ENCODE measurements at places on chromosomes 1 and 21. TPM values are rescaled to one million over a fixed set of nuclear protein-coding genes. Genes with fewer than 3 reads are reported as not detected.
A peak's percentile ranks its signal among the peaks of the same experiment; 100 is the strongest.

DNA sequence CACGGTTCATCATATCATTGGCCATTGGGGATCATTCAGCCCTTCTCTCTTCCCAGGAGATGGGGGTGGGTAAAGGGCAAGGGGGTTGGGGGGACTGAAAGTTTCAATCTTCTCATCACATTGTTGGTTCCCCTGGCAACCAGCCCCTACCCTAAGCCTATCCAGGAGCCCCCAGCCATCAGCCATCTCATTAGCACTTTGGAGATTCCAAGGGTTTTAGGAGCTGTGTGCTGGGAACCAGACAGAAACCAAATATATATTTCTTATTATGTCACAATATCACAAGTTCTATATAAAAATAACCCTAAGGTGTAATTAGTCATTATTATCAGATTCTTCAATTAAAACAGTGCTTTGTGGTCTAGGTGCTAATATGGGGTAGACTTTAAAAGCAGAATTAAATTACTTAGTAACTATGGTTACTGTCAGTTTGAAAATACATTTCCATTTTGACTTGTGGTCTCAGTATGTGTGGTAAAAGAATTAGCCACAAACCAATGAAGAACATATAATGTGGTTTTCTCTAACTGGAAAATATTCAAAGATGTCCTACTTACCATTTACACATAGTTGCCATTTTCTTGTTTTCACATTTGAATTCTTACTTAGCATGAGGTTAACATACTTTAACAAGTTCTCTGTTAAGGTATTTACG is 28.1 kb downstream of the IL23R start:
- DNase-seq: no peak

- no peak for DNase-seq
These were observed 104.2 kb downstream of the ATP5PO start for GRCh38 chr21:33811167-33812010.

GRCh38 chr1:193614817-193615216 is 428.4 kb upstream of the B3GALT2 start:
- DNase-seq: peak; percentile 46

The LRRC8D gene
- total RNA-seq: 21.8 TPM

GRCh38 chr1:6239950-6240768 is 3.8 kb upstream of the HES3 start:
- DNase-seq: no peak

DNA sequence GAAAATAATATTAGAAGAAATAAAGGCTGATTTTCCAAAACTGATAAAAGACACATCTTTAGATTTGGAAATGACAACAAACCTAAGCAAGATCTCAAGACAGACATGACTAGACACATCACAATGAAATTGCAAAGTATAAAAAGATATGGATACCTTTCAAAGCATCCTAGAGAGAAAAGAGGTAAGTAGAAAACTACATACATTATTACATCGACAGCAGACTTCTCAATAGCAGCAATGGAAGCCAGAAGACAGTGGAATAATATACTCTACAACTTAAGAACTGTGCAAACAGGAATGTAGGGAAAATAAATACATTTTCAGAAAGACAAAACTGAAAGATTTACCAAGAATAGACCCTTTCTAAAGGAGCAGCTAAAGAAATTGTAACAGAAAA is 50.2 kb downstream of the DENND1B start:
- DNase-seq: peak; percentile 3

The TNFRSF8 gene
- not detected for total RNA-seq

DNA sequence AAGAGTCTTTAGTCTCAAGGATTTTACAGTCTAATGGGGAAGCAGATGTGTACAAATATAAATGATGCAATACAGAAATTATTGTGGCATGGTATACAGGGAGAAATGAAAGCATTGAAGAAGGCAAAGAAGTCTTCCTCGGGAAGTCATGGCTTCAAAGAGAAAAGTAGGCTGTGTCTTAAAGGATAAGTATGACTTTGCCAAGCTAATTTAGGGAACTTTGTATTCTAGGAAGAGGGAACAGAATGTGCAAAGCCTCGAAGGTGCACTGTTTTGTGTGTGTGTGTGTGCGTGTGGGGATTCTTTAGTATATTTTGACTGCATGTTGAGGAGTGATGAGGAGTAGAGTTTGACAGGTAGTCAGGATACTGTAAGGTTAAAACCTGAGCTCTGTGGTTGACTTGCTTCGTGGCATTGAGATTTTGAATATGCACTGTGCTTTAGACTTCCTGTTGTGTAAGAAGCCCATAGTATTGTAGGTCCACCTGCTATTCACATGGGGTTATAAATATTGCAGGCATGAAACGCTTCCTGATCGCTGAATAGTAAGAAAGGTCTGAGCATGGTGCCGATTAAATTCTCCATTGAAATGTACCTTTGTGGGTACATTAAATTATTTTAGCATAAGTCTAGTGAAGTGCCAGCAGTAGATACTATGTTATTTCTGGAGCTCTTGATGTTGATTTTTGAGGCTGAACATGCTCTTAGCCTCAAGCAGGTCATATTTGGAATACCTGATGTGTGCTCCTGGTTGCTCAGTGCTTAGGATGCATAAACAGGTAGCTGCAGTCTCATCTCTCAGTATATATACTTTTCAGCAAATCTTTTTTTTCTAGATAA is 8.0 kb downstream of the SMAP2 start:
- no peak for DNase-seq

DNA sequence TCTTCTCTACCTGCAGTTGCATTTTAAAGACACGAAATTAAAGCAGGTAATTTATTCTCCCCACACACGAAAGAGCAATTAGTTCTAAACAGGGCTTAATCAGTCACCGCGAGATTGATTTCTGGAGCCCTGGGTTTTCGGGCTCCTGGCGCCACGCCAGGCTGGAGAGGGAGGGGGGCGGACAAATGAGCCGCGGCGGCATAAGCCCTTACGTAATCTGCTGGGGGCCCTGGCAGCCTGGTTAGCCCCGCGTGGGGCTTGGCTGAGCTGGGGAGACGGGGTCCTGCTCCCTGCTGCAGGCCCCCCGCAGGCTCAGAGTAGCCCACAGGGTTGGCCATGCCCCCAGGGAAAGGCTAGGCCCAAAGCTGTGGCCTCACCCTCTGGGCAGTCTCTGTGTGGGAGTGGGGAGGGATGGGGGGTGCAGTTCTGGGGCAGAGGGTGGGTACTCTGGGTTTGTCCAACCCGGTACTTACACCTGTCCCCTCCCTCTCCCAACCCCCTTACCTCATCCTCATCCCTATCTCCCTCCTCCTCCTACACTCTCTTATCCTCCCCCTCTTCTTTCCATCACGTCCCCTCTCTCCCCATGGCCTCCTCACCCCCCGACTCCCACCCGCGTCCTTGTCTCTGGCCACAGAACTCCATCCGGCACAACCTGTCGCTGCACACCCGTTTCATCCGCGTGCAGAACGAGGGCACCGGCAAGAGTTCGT is 19.9 kb downstream of the FOXO6 start:
- no peak for DNase-seq

- DNase-seq: no peak
These were observed at the start of gene ZFP69 for GRCh38 chr1:40476924-40477677. Gene ZFP69, plus strand, starts transcription at chr1:40477290. Its CDS starts 2,072 bp downstream, at chr1:40479362.

Data from PC-3 (cell line).